NCI-H2081 (cell line): ENCODE measurements at places on chromosomes 2 and 18.

DNA sequence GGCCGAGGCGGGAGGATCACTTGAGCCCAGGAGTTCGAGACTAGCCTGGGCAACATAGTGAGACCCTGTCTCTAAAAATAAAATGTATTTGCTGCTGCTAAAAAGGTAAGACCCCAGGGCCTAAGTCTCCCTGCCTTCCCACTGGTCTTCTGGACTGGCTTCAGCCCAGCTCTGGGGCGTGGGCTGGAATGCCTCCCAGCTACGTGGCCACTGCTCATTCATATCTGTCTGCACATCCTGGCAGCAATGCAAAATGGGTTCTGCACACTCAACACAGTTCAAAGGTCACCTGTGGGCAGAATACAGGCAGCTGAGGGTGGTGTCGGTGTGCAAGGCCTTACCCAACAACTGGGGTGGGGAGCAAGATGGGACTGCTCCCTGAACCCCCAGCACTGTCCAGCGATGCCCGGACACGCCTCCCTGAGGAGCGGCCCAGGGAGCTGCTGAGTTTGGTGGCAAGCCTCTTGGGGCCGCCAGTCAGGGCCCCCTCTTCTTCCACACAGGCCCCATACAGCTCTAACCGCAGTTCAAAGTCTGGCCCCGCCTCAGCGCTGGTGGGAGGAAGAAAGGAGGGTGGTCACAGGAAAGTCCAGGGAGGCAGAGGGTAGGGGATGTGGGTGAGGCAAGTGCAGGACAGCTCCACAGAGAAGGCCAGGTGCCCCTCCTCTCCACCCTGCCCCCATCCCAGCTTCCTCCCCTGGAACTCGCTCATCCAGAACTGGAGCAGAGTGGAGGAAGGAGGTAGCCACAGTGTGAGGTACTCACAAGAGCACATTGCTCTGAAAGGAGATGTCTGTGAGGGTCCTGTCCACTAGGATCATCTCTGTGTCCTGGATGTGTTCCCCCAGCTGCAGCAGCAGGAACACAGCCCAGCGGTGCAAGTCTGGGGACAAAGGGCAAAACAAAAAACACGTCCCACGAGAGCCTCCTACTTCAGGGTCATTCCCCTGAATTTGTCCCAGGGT, 8.2 kb downstream of the WDR54 start:
- no peak for DNase-seq

DNA sequence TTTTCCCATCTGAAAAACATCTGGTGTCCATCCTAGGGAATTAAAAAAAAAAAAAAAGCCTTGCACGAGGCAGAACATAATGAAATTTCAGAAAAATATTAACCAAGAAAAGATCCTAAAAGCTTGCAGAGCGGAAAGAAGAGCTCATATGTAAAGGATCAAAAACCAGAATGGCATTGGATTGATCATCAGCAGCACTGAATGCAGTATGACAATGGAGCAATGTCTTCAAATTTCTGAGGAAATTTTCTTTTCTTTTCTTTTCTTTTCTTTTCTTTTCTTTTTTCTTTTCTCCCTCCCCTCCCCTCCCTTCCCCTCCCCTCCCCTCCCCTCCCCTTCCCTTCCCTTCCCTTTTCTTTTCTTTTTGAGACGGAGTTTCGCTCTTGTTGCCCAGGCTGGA, 21.3 kb upstream of the FAM117B start:
- no peak for DNase-seq

GRCh38 chr2:202171241-202171825, 67.1 kb downstream of the SUMO1 start:
- no peak for DNase-seq

GRCh38 chr2:218249691-218250090, 11.1 kb upstream of the GPBAR1 start:
- no peak for DNase-seq

GRCh38 chr18:51021226-51021965, 8.6 kb upstream of the SMAD4 start:
- DNase-seq, result no peak

DNA sequence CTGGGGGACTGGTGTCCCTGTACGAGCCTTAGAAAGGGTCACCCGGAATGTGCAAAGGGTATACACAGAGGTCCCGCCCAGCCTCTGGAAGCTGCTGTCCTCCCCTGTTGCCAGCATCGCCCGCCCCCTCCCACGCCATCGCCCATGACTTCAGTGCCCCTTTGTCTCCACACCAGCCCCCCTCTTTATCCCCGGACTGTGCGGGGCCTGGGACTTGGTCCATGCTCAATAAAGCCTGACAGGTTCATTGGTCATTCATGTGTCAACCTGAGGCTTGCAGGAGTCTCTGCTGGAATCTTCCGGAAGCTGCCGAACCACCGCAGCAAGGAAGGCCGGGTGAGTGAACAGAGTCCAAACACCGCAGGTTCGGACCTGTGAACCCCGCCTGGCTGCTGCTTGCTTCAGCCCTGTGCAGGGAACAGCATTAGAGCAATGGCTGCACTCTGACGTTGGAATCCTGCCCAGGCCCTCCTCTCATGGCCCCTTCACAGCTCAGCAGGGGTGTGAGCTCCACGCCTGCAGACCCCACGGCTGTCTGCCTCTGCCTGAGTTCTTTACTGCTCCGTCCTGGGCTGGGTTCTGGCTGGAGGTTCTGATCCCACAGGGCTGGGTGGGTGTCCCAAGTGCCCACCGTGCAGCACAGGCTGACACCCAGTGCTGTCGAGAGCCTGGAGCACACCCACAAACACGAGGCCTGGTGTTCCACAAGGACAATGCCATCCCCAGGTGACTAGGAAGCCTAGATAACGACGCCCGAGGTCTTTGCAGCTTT, 96.5 kb downstream of the SEPTIN10 start:
- DNase-seq, result no peak

DNA sequence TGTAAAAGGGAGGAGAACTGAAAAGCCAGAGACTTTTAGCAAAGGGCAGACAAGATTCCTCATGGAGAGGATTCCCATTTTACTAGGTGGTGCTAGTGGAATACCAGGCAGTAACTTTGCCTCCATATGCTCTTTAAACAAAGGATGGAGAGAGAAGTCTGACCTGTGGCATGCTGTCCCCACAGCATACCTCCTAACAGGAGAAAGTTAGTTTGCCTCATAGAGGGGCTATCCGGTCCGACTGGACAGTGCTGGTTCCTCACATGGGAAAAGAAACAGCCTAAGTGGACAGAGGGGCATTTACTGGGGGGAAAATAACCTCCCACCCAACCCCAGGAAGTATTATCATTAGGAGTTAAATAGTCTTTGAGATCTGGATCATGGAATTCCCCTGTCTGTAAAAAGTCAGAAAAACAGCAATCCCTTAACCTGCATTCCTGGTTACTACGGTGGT, 31.6 kb upstream of the GMCL1 start:
- DNase-seq, result no peak

DNA sequence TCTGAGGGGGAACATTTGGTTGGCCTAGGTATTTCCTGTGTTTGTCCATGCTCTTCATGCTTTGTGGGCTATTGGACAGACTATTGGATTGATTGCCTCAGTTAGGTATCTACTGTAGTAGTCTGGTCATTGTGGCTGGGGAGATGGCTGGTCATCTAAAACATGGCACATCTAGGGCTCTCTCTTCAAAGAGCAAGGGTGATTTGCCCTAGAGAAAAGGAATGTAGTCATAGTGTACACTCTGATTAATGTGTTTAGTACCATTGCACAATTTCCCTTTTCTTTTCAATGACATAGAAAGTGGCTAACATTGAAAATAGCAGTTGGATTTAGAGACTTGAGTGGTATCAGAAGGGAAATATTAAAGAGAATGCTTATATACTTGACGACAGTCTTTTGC, 114.3 kb downstream of the LCLAT1 start:
- no peak for DNase-seq

DNA sequence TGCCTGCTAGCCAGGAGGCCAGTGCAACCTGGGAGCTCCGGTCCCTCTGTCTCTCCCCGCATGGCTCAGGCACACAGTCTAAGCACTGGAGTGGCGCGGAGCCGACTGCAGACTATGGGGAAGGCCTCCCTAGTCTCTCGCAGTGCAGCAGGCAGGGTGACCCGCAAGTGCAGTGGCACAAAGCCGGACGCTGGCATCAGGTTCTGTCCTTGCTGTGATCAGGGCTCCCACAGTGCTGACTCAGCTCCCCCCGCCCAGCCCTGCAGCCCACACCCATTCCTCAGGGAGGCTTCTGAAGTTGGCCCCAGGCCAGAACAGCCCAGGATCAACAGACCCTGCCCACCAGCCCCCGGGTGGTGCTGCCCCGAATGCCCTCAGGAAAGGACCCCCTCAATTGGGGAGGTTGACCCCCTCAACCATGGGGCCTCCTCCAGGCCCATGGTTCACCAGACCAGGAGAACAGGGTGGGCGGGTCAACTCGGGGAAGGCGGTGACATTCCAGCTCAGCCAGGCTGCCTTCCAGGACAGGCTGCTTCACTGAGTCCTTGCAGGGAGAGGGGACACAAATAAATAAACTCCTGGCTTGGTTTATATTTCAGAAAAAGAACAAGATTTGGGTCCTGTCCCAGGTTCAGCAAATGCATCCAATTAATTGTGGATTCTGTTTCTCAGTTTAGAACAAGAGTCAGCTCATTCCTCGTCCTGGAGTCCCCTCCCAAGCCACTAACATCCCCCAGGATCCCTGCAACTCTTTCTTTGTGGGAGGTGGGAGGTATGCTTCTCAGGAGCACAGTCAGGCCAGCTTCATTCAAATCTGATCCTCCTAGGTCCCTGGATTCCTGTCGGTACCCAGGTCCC, 12.2 kb downstream of the BIN1 start:
- DNase-seq, result no peak

GRCh38 chr2:212227755-212228154, 310.8 kb downstream of the ERBB4 start:
- peak; percentile 87 for DNase-seq

DNA sequence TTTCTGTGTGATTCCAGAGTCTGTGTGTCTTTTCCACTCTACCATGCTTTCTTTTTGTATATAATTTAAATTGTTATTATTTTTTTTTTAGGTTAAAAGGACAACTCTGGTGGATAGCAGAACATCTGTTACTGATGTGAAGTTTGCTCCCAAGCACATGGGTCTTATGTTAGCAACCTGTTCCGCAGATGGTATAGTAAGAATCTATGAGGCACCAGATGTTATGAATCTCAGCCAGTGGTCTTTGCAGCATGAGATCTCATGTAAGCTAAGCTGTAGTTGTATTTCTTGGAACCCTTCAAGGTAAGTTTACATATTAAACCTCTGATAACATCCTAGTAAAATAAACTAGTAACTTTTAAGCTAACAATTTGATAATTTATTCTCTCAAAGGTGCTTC, 15.3 kb downstream of the SEH1L start:
- DNase-seq, result no peak

GRCh38 chr2:119429225-119429981, 2.3 kb upstream of the TMEM37 start:
- DNase-seq, result no peak

- DNase-seq, result no peak
These were observed 4.2 kb upstream of the KLHL14 start for GRCh38 chr18:32777049-32777448.

GRCh38 chr2:57880967-57881366, 165.6 kb upstream of the VRK2 start:
- peak; percentile 88 for DNase-seq

DNA sequence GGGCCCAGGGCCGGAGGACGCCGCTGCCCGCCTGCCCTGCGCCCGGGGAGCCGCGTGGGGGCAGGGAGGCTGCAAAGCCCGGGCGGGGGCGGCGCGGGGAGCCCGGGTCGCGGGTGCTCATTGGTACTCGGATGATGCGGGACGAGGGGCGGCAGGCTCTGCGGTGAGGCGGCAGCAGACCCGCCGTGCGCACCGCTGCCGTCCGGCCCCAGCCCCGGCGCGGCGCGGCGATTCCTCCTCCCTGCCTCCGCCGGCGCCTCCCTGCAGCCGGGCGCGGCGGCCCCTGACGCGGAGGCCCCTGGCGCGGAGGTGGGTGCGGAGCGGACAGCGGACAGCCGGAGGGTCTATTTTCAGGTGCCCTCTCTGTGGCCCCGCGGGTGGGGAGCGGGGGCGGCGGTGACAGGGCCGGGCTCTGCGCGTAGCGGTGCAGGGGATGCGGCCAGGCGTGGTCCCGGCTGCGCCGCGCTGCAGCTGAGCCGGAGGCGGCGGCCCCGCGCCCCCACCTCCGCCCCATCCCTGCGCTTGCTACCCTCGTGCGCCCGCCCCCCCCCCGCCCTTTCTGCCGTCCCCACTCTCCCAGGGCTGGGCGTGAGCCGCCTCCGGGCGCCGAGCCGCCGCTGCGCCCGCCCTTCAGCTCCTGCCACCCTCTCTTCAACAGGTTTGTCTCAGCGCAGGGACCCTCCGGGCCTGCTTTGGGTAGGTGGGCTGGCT, 640 bp downstream of the SPTBN1 start:
- peak; percentile 78 for DNase-seq

GRCh38 chr2:30305235-30305634, 73.9 kb downstream of the LBH start:
- no peak for DNase-seq

DNA sequence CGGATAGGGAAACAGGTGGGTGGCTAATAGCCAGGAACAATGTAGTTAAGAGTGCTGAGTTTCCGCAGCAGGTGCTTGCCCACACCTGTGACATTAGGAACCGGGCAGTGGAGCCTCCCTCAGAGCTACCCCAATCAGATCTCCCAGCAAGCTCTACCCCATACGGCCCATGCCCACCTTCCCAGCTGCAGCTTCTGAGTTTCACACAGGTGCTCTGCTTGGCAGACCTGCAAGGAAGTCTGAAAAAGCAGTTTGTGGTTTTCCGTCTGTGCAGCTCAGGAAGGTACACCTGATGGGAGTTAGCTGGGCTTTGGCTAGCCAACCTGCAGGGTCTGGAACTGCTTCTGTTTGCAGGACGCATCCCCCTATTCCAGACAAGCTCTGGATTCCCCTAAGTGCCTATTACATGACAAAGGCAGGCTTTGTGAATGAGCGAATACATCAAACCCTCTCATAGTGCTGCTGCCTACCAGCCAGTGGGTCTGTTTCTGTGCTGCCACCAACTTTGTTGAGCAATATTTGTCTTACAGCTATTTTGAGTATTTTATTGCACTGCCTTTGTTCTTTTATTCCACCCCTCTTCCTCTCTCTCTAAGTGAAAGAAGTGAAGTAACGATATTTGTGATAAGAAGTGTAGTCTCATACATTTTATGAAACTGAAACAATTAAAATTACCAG, 24.7 kb upstream of the CEP68 start:
- no peak for DNase-seq

GRCh38 chr2:237227592-237228280, 142.0 kb downstream of the COPS8 start:
- no peak for DNase-seq

- DNase-seq, result no peak
These were observed 95.8 kb upstream of the SMAD2 start for GRCh38 chr18:48026216-48026615.

- no peak for DNase-seq
These were observed 1.1 kb downstream of the VAMP8 start for GRCh38 chr2:85578243-85579180.

- DNase-seq, result peak; percentile 100
These were observed 282.1 kb downstream of the ZNF516 start for GRCh38 chr18:76212960-76213359.

GRCh38 chr2:225353579-225354085, 45.9 kb upstream of the NYAP2 start:
- DNase-seq, result no peak

DNA sequence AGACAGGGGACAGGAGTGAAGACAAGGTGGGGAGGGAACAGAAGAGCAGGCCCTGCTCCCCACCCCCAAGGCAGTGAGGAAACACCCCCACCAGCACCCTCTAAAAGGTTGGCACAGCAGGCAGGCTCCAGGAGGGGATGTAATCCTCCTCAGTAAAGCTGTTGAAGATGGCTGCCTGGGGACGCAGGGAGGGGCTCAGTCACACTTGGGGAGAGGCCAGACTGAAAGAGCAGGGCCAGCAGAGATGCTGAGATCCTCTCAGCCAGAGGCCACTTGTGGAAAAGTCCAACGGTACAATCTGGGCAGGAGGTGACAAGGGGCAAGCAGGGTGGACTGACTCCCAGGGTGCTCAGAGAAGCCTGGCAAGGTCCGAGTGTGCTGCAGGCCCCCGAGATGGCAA, 154.8 kb upstream of the ID2 start:
- no peak for DNase-seq
